ENCODE measurements at places on chromosomes 16 and 17.

DNA sequence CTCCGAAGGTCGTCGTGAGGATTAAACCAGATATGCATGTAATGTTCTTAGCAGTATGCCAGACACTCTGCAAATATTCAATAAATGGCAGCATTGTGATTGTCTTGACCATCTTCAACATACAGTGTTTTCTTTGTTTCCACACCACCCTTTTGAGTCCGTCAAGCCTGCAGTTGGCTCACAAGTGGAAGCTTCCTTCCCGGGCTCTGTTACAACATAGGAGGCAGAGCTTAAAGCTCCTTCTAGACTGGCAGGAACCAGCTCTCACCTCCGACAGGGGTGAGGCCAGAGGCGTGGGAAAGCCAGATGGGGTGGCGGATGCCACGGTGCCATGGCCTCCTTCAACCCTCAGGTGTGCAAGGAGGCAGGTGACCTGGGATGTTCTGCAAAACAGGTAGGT lies 138.3 kb downstream of the FOXL1 start:
- DNase-seq: no peak

- no peak for DNase-seq
These were observed 18.2 kb downstream of the IL34 start for GRCh38 chr16:70664325-70665112.

DNA sequence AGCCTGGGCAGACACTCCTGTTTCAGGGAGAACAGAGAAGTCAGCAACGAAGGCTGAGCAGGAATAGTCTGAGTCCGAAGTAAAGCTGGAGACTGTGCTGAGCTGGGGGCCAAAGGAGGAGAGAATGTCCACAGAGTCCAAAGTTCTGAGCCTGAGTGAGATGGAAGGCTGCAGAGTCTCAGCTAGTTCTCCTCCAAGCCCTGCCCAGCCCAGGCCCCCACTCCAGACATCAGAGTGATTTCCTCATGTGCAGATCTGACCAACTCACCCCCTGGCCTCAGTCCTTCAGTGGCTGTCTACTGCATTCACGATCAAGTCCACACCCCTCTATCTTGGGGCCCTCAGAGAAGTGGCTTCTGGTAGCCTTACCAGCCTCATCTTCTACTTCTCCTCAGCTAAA lies 21.6 kb downstream of the SLC13A5 start:
- DNase-seq: no peak

DNA sequence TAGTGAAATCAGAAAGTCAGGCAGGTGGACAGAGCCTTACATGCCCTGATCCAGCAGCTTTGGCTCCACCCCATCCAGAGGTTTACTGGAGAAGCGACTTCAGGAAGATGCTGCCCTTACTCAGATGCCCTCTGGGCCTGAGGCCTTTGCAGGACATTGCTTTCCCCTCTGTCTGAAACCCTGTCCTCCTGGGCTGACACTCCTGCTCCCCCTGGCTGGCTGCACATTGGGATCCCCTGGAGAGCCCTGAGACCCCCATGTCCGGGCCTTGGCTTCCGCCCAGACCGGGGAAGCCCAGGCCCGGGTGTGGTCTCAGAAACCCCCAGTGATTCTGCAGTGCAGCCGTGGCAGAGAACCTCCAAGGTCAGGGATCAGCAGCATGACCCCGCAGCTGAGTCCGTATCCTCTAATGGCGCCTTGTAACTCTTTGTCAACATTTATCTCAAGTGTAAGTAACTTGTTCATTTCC lies 36.6 kb downstream of the BCO1 start:
- DNase-seq: no peak

- DNase-seq: no peak
These were observed 6.1 kb downstream of the DBNDD1 start for GRCh38 chr16:90012991-90013745.

DNA sequence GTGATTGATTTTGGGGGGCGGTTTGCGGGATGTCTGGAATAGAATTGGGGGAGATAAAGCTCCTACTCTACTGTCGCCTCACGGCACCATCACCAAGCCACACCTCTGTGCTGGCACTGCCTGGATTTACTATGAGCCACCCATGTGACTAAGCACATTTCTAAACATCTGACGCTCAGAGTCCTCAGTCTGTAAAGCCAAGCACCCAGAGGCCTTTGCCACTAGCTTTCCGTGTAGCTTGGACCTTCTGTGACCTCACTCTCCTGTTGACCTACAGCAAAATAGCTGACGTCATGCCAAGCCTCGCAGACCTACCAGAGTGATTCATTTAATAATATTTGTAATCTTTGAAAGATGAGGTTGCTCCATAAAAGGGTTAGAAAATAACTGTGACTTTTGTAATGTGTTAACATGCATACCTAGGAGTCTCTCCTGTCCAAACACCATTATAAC lies 38.5 kb upstream of the MYOCD start:
- DNase-seq: no peak
